ENCODE measurements at places on chromosomes 13 and 19. TPM values are rescaled to one million over a fixed set of nuclear protein-coding genes. Genes with fewer than 3 reads are reported as not detected.

The TUBA3C gene
- not detected for polyA plus RNA-seq

The USHBP1 gene
- polyA plus RNA-seq, result 1.5 TPM

The CEBPA gene
- 35.0 TPM for polyA plus RNA-seq

The PSG7 gene
- not detected for polyA plus RNA-seq

- no peak for DNase-seq
Measured at GRCh38 chr13:110155072-110155471, 151.9 kb downstream of the COL4A1 start.

GRCh38 chr19:50554212-50554611 lies 14.0 kb downstream of the LRRC4B start:
- no peak for DNase-seq

- DNase-seq, result no peak
Measured at GRCh38 chr13:50677687-50678463, 165.6 kb downstream of the DLEU7 start.

- DNase-seq, result no peak
Measured at GRCh38 chr13:100394005-100394695, 194.4 kb downstream of the GGACT start.

- no peak for DNase-seq
Measured at GRCh38 chr19:49981603-49982593, 20.9 kb upstream of the SIGLEC11 start.

DNA sequence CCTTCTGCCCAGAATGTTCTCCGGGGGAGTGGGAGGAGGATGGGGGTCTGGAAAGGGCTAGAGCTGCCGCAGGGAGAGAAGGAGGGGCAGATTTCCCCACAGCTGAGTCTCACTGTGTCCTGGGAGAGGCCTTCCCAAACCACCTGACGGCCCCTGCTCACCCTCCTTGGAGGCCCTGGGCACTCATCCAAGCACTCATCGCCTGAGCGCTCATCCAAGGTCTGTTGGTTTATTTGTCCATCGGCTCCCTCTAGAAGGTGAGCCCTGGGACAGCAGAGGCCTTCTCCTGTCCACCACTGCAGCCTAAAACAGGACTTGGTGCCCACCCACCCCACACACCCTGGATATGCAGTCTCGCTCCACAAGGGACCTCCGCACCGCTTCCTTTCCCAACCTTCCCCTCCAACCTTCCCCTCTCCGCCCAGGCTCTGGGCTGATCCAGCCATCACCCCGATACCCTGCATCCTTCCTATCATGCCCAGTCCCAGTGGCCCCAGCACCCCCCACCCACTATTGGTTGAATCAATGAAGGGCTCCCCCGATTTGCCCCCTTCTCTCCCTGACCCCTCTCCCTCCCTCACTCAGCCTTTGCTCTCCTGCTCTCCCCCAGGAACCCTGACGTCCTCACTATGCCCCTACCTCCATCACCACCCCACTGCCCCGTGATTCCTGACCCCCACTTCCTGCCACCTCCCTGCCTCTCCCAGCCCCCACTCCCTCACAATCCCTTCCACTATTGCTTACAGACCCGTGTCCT lies 1.7 kb downstream of the UBXN6 start:
- peak; percentile 25 for DNase-seq

DNA sequence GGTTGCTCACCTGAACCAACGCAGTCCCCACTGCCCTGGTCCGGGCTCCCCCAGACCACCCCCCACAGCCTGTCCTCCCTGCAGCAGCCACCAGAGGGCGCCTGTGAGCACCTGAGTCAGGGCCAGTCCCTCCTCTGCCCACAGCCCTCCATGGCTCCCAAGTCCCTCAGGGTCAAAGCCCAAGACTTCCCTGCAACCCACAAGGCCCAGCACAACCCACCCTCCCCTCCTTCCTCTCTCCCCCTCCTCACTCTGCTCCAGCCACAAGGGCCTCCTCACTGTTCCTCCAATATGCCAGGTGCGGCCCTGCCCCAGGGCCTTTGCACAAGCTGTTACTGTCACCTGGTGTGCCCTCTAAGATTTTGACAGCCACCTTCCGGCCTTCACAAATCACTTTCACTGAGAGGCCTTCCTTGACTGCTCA lies 10.9 kb downstream of the GNA15 start:
- DNase-seq, result peak; percentile 21

- DNase-seq, result no peak
Measured at GRCh38 chr13:60143775-60144174, 20.0 kb downstream of the DIAPH3 start.

DNA sequence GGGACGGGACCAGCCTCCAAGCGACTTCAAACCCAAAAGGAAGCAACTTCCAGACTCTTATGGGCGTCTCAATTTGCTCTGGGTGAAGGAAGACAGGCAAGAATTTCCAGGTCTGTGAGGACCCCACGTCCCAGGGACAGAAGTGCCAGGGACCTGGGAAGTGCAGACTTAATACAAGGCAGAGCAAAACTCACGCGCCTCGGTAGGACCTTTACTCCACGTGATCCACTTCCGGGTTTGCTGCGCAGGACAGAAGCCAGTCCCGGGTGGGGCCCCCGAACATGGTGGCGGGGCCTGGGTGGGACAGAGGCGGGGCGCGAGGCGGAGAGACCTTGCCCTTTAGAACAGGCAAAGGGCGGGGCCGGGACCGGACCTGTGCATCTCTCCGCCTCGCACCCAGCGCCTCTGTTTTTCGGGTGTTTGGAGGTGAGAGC lies 9.3 kb downstream of the ZNF611 start:
- no peak for DNase-seq

DNA sequence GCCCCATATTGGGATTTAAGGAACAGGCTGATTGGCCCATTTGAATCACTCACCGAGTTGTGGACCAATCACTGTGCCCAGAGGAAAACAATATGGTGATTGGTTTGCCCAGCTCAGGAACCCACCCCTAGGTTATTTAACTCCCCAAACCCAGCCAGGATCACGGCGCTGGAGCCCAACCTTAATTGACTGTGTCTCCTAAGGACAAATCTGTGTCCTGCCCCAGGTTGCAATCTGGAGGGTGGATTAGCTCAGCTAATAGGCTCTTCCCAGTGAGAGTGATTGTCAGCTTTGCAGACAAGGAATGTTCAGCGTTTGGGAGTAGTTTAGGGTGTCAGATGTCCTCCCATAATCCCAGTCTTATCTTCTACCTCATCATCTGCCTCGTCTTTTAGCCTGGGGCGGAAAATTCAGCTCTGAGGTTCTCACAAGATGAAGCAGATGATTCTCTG lies 3.5 kb upstream of the ZNF358 start:
- DNase-seq, result no peak

DNA sequence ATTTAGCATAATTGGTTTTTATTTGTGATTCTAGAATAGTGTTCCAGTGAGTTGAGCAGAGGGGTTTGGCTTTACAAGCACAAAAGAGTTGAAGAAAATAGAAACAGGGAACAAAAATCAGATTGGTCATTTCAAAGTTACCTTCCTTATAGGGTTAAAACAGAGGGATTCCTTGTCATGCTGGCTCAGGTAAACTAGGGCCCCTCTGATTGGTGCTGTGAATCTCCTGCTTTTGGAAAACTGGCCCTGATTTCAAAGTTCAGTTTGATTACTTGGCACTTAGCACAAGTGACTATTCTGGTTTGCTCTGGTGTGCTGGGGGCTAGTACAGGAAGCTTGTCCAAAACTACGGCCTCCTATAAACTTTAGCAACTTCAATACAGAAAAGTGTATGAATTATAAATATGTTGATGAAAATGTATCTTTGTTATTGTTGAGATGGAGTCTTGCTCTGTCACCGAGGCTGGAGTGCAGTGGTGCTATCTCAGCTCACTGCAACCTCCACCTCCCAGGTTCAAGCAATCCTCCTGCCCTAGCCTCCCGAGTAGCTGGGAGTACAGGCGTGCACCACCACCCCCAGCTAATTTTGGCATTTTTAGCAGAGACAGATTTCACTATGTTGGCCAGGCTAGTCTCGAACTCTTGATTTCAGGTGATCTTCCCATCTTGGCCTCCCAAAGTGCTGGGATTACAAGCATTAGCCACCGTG lies 1.9 kb upstream of the MRPS31 start:
- peak; percentile 73 for DNase-seq

DNA sequence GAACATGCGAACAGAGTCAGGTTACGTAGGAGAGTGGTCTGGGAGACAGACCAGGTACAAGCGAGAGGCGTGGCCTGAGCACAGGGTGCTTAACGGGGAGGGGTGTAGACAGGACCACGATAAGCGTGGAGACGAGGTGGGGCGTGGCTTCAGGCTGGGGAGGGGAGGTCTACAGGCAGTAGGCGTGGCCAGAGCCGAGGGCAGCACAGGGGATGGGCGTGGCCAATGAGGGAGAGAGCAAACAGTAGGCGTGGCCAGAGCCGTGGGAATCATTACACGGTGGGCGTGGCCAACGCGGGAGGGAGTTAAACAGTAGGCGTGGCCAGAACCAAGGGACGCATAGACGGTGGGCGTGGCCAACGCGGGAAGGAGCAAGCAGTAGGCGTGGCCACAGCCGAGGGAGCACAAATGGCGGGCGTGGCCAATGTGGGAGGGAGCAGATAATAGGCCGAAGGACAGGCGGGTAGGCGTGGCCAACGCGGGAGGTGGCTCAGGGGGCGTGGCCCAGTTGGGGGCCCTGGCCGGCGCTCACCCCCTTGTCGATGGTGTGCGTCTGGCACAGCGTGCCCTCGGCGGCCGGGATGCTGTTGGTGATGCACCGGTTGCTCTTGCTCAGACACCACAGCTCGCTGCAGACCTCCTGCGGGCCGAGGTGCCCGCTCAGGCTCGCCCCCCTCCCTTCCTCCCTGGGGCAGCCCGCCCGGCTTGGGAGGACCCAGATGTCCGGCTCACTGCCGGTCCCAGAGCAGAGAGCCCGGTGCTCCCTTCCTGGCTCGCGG lies 15.2 kb upstream of the MYO1F start:
- DNase-seq, result no peak
